ENCODE measurements at places on chromosomes 1 and 21. TPM values are rescaled to one million over a fixed set of nuclear protein-coding genes. Genes with fewer than 3 reads are reported as not detected.

DNA sequence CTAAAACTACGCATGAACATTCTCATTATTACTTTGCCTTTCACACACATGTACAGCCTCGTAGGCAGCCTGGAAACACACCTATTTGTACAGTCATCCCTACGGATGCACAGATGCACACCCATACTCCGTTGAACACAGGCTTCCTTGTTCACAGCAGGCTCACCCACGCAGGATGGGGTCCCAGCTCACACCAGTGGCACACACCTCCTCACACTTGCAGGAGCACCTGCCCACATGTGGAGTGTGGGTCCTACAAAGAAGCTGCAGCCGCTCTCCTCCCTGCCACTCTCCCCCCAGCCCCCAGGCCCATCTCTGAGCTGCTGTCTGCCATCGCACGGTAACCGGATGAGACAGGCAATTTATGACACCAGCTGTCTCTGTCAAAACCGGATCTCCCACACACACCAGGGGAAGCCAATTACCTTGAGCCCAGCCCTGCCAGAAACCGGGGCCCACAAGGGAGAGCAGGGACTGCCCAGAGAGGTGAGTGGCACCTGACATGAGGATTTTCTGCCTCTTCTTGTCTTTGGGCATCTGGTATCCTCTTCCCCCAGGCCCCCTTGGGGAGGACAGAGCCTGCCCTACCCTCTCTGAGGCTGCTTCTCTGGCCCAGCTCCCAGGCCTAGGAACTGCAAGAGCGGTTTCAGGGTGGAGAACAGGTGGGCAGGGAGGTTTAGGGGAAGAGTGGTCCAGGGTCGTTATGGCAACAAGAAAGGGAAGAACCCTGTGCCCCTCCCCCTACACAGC is 175.4 kb downstream of the IGSF21 start:
- DNase-seq, result no peak

Gene FBLIM1
- total RNA-seq, result 641 TPM

Gene RORC
- total RNA-seq, result not detected

GRCh38 chr1:197774466-197775281 is 606 bp downstream of the DENND1B start:
- peak; percentile 68 for DNase-seq

Gene MAP10
- 0.85 TPM for total RNA-seq

Gene ALG14
- not detected for total RNA-seq

Gene DDR2
- total RNA-seq, result 77.9 TPM

GRCh38 chr1:67105508-67105907 is 29.3 kb downstream of the C1orf141 start:
- DNase-seq, result no peak

GRCh38 chr1:26072305-26072704 is 4.9 kb upstream of the TRIM63 start:
- no peak for DNase-seq

GRCh38 chr1:78493451-78493850 is 2.7 kb downstream of the PTGFR start:
- no peak for DNase-seq

Gene AGL
- 9.9 TPM for total RNA-seq

Gene ETNK2
- 22.0 TPM for total RNA-seq

Gene OR6K2
- total RNA-seq, result not detected

Gene SYCP1
- total RNA-seq, result not detected

Gene OLIG2
- not detected for total RNA-seq

Gene HTR6
- total RNA-seq, result not detected

Gene TAS1R2
- total RNA-seq, result not detected

DNA sequence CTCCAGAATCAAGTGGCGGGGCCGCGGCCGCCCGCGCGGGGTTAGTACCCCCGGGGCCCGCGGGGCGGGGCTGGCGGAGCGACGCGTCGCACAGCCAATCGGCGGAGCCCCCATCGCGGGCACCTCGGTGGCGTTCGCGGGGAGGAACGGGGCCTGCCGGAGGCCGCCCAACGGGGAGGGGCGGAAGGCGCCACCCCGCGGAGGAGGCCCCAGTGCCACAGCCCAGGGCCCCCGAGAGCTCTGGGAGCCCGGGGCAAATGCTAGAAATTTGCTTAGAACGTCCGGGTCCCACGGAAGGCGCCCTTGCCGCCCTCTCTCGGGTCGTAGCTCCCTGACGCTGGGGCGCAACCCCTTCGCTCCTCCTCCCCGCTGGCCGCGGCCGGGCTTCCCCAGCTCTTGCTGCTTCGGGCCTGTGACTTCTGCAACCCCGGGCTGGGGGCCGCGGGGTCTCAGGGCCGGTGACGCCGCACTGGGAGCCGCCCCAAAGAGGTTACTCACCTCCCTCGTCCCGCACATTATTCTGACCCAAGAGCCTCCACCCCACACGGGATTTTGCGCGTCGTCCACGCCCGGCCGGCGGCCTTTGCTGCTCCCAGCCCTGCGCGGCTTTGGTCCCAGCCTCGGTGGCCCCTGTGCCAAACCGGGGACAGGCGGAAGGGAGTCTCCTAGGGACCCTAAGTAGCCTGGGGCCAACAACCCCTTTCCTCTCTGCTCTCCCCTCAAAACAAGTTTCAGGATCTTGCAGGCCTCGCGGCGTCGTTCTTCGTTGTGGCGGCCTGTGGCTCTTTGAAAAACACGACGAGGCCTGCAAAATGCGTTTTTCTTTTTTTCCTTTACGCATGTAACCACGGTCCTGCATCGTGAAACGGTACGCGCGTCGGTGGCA is at the start of gene RUNX3:
Gene RUNX3, minus strand, starts transcription at position 17 of the 886 bp plus-strand sequence. CDS start 408 bp downstream, outside the sequence.
- DNase-seq, result peak; percentile 44

DNA sequence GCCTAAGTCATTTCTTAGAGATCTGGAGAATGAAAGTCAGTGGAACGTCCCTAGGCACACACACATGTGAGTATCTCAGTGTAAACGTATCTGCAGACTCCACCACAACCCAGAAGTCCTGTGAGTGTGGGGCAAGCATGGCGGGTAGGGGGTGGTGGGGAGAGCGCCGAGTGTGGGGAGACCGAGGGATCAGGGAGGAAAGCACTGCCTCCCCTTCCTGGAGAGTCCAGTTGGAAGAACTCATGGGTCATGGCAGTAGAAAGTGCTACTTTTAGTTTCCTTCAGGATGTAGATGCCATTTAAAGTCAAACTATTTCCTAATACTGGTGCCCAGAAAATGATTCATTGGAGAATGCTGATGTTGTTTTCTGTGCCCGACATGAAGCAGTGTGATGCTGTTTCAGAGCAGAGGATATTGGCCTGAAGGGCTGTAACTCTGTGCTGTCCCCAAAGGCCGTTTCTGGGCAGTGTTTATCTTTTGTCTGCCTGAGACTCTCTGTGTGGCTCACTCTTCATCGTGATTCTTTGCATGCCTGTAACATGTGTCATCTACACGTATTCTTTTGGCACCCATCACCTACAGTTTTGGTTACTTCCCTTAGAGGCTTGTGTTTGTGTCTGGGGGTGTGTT is 45.7 kb upstream of the TSPAN2 start:
- peak; percentile 93 for DNase-seq

DNA sequence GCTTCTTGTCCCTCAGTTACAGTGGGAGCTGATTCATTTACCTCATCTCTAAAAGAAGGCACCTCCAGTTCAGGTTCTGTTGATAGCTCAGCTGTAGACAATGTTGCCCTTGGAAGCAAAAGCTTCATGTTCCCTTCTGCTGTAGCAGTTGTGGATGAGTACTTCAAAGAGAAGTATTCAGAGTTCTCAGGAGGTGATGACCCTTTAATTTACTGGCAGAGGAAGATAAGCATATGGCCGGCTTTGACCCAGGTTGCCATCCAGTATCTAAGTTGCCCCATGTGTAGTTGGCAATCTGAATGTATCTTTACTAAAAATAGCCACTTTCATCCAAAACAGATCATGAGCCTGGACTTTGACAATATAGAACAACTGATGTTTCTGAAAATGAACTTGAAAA is 4.5 kb downstream of the ZBED6 start:
- DNase-seq, result no peak

GRCh38 chr1:62058956-62059355 is 135.7 kb upstream of the L1TD1 start:
- no peak for DNase-seq

- DNase-seq, result no peak
These were observed 5.5 kb downstream of the SEC16B start for GRCh38 chr1:177964336-177964735.

Gene NBPF4
- total RNA-seq, result not detected

DNA sequence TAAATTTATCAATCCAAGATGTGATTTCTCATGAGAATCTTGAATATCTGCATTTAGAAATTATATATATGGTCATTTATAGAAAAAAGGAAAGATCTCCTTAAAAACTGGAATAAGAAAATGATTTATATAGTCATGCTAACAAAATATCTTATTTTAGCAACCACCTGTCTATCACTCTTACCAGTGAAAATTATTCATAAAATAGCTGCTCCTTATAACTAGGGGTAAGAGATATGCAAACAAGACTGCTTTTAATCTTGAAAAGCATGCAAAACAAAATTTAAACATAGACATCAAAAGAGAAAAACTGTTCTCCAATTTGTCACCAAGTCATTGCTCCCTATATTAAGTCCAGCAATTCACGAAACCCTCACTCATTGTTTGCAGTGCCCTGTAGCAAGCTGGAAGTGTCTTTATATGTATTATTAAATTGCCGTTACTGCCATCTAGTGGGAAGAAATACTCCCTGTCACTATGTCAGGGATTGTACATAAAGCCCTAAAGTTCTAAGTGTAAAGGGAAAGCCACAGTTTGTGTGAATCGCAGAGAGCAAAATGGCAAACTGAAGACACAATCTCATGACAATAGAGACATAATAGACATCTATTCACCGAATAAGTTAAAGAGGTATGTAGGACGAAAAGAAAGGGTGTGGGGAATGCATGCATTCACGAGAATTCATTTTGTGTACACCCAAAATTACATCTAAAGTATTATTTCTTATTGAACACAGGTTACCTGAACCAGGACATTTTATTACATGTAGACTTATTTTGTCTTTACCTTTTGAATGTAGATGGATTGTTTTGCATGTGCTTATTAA is 600.5 kb downstream of the USP25 start:
- no peak for DNase-seq
